GM12878 (cell line): ENCODE measurements at places on chromosomes 11 and 22. TPM values are rescaled to one million over a fixed set of nuclear protein-coding genes. Genes with fewer than 3 reads are reported as not detected.

Gene SULT4A1
- not detected in 2 replicates for polyA plus RNA-seq

Gene SEC14L6
- not detected in 2 replicates for polyA plus RNA-seq

Gene PYGM
- polyA plus RNA-seq, result 0.04 and 0.07 TPM in 2 replicates

GRCh38 chr11:110897035-110897434 lies 184.8 kb upstream of the ARHGAP20 start:
- no peak overlapping the region for H3K4me3 ChIP-seq
- no peaks in the 10 kb centered on the region for H3K4me1 ChIP-seq
- no peaks in the 10 kb centered on the region for H3K36me3 ChIP-seq
- DNase-seq, result no peak

DNA sequence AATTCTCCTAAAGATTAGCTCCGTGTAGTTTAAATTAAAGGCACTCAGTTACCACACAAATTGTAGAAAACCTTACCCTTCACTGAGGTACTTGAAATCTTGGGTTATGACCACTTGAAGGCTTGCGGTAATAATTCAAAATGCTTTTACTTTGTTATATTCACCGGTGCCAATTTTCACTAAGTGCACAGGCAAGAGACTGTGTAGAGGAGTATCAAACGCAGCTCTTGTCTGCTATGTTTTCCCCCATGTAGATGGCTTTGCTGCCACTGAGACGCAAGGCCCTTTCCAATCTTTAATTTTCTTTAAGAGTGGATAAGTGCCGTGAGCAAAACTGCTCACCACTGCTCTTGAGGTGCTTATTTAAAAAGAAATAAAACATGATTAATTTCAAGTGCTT lies 155.8 kb downstream of the CADM1 start:
- H3K4me1 ChIP-seq, result no peaks in the 10 kb centered on the region
- H3K36me3 ChIP-seq, result no peaks in the 10 kb centered on the region
- H3K4me3 ChIP-seq, result no peak overlapping the region

GRCh38 chr11:95443386-95443785 lies 212.4 kb upstream of the SESN3 start:
- peaks cover 2% of the 10 kb centered on the region; the same call in 1 of the 2 replicates for H3K27me3 ChIP-seq
- no peaks in the 10 kb centered on the region for H3K36me3 ChIP-seq
- H3K4me1 ChIP-seq, result no peaks in the 10 kb centered on the region; the same call in 1 of the 2 replicates
- peak; percentile 48 for DNase-seq

- no peaks in the 10 kb centered on the region for H3K4me1 ChIP-seq
- H3K36me3 ChIP-seq, result no peaks in the 10 kb centered on the region
- no peak for DNase-seq
- H3K4me3 ChIP-seq, result no peak overlapping the region
- no peak overlapping the region for H3K27ac ChIP-seq
Measured at GRCh38 chr22:49210606-49211005, 617.1 kb downstream of the BRD1 start.

GRCh38 chr11:47725442-47726117 lies 10.4 kb upstream of the AGBL2 start:
- H3K36me3 ChIP-seq, result peaks cover 10% of the 10 kb centered on the region
- DNase-seq, result no peak

GRCh38 chr11:92477686-92478085 lies 253.1 kb downstream of the FAT3 start:
- no peaks in the 10 kb centered on the region for H3K27me3 ChIP-seq
- no peak overlapping the region for H3K27ac ChIP-seq
- no peak for DNase-seq
- no peak overlapping the region for H3K4me3 ChIP-seq
